ENCODE measurements at places on chromosomes 6 and 20.

DNA sequence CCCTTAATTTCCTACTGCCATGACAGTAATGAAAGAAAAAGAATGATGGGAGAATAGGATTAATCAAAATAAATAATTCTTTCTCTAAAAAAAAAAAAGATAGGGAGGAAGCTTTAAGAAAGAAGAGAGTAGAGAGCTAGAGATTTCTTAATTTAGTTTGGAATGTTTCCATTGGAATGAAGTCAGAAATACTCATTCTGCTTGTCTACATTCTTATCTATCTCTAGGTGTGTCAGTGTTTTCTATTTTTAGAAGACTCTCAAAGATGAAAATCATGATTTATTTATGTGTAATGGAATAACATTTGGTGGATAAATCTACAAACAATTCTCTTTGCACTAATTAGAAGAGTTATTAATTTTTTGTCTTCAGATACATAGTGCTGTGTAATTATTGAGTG lies 38.0 kb upstream of the HIVEP1 start:
- no peak for DNase-seq

GRCh38 chr20:17787816-17788215 lies 88.0 kb downstream of the BANF2 start:
- DNase-seq: no peak

- no peak for DNase-seq
Measured at GRCh38 chr6:4365686-4366085, 230.3 kb upstream of the ECI2 start.

- DNase-seq: no peak
Measured at GRCh38 chr6:32936239-32937152, 4.3 kb downstream of the HLA-DMB start.

DNA sequence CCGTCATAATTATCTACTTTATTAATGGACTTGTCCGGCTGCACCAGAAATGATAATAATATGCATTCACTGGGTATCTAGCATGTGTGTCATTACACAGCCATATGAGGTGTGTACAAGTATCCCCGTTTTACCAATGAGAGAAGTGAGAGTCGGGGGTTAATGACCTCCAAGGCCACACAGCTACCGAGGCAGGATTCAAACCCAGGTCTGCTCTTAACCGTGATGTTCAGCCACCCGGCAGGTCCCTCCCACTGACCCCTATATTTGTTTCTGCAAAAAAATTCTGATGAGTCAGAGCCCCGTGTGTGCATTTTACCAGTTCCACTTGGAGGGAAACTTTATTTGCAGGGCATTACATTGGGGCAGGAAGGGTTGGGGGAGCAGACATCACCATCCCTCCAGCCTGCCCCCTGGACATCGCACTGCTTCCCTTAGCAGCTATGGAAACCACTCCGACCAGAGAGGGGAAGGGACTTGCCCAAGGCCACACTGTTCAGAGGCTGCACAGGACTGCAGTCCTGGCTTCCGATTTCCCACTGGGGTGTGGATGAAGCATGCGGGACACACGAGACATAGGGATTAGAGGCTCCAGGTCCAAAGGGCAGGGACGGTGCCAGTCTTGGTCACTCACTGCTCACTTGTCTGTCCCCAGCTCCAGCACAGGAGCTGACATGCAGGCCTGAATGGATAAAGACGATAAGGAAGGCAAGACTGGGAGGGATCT lies 10.1 kb upstream of the SRC start:
- DNase-seq: no peak

DNA sequence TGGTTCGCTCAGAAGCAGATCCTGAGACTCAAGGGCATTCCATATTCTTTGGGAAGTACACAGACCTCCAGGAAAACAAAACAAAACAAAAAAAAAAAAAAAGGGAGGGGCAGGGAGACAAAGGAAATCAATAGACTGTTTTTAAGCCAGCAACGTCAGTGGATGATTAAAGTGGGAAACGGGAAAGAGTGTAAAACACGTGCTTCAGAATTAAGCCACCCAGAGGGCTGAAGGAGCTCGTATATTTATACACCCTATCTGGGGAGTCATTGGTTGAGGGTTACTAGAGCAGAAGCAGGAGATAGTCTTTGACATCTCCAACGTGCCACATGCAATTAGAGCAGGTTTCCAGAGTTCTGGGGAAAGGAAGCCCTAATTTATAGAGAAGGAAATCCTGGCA lies 26.2 kb downstream of the PDE7B start:
- DNase-seq: no peak

- DNase-seq: no peak
Measured at GRCh38 chr6:39577446-39578165, 147.6 kb downstream of the KIF6 start.

- peak; percentile 64 for DNase-seq
Measured at GRCh38 chr20:6122873-6123648, at the start of gene FERMT1. Gene FERMT1, minus strand, starts transcription at chr20:6123030. Its CDS starts 3,476 bp downstream, at chr20:6119554.

DNA sequence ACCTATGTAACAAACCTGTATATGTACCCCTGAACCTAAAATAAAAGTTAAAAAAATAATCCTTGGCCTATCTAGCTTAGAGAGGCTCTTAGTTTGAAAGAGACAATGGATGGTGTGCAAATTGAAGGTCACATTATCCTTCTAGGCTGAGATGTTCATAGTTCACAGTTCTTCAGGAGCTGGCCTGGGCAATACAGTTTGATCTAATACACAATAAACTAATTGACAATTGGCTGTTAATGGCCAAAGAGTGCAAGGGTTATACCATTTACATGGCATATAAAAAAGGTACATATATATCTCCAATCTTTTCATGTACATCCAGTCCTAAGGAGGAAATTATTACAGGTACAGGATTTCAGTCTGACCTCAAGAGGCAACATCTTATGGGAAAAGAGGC lies 117.4 kb upstream of the NEDD9 start:
- no peak for DNase-seq

DNA sequence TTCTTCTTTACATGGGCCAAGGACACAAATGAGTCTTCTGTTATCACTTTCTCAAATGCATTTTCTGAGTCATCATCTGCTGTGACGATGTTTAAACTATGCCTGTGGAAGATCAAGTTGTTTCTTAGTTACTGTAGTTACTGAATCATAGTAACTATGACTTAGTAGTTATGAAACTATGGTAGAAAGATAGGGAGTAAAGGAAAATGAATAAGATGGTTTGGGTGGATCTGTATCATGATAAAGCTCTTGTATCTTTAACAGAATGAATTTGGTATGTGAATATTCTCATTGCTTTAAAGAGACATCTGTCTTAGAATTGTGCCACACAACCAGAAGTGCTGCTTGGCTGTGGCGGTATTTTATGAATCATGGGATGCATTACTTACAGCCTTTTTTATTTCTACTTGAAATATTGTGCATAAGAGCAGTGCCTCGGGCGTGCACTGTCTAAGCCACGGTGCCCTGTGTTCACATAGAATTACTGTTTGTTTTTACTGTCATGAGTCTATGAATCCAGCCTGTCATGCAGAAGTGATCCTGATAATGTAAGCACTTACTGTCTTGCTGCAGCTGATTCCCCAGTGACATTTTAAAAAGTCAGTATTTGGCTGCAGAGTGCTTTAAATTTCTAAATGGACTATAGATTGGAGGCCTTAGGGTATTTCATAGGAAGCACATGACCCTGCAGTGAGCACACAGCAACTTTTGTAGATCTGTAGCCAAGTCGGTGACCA lies 215.2 kb downstream of the TMEM242 start:
- DNase-seq: peak; percentile 62

GRCh38 chr6:55277646-55278045 lies 49.6 kb upstream of the GFRAL start:
- DNase-seq: no peak

DNA sequence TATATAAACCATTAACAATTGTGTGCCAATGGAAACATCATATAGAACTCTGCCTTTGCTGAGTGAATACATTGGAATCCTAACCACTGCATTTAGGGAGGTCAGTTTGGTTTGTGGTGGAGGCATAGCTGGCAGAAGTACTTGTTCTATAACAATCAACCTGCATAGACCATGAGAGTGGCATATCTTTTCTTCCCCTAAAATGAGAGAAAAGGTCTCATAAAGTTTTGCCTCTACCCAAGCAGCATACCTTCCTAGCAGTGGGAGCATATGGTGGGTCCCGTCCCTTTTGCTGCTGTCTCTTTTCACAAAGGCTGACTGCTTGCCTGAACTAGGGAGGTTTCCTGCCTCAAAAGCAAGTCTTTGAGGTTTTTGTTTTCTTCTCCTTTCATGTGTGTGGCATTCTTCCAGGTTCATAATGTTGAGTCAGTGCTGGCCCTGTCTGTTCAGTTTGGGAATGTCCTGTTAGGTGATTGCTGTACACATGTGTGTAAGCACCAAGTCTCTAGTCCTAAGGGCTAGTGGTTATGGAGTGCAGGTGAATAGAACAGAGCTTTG lies 61.2 kb upstream of the SUPT3H start:
- no peak for DNase-seq

- DNase-seq: no peak
Measured at GRCh38 chr6:162088091-162088490, 639.5 kb downstream of the PRKN start.

DNA sequence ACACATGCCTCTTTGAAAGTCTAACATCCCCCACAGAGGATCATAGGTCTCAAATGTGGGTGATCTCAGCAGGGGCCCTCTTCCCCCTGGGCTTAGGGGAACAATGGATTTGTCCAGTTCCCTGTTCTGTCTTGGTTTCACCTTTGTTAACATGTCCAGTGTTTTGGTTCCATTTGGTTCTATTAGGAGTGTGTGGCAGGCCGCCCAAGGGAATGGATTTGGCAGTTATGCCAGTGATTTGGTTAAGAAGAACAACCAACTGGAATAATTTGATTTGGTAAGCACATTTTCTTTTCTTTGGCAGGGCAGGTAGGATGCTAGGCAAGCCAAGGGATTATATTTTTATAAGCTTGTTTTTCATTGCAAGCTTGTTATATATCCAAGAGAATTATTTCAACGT lies 28.5 kb upstream of the ENPP1 start:
- no peak for DNase-seq

DNA sequence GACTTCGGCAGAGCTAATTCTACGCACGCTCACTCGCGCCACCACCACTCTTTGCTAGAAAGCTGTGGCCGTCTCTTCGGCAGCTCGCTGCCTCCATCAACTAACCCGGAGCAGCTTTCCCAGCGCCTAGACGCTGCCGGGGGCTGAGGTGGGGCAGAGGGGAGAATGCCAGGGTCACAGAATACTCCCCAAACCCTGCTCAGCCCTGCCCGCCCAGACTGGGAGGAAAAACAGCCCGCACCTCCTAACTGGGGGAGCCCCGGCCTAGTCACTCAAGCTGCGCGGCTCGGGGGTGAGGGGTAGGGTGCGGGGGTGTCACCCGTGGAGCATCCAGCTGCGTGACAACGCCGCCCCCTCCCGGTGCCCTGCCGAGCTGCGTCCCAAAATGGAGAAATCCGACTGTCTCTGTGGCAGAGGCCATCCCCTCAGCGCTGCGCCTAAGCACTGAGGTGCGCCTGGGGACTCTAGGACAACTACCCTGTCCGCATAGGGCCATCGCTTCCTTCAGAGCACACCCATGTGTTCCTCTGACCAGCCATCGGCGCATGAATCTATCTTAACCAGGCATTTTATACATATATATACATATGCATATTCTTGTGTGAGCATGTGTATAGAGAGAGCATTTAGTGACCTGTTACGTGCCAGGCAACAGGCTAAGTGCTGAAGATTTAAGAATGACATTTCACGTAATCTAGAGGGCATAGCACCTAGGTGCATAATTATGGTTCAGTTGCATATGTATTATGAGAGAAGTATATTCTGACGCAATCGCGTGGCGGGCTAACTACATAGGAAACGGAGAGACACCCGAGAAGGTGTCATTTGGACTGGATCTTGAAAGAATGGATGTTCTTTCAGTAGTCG lies 1.5 kb upstream of the TENT5A start:
- peak; percentile 57 for DNase-seq

GRCh38 chr20:34072076-34072475 lies 40.0 kb downstream of the EIF2S2 start:
- no peak for DNase-seq

- no peak for DNase-seq
Measured at GRCh38 chr6:83854766-83855165, 1.6 kb downstream of the RIPPLY2 start.

DNA sequence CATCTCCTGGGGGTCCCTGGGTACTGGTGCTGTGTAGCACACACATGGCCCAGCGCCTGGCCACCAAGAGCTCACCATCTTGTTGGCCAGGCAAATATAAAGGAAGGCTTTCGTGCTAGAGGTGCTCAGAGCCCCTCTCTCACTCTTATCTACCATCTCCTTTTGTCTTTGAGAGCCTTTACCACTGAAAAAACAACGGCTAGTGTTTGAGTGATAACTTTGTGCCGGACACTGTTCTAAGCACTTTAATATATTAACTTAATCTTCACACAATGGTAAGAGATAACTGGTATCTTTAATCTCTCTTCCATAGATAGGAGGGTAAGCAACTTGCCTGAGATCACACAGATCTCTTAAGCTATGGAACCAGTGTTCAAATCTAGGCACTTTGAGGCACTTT lies 21.5 kb upstream of the ARHGAP18 start:
- no peak for DNase-seq

- peak; percentile 44 for DNase-seq
Measured at GRCh38 chr6:142698751-142699150, 246.2 kb downstream of the HIVEP2 start.

DNA sequence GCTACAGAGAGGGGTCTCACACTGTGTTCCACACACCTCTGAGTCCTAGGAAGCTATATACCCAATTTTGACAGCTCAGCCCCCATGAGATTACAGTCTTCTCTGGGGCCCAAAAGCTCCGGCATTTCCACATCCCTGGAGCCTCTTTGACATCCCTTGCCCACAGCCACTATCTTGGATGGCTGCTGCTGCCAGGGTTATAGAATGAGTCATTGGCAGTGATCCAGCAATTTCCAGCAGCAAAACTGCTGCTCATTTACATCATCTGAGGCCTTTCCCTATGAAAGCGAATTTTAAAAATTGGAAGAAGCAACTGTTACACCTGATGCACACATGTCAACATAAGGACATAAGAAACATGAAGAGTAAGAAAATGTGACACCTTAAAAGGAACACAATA lies 590.7 kb downstream of the MEI4 start:
- no peak for DNase-seq

- no peak for DNase-seq
Measured at GRCh38 chr6:37516076-37516919, 16.6 kb upstream of the CCDC167 start.

DNA sequence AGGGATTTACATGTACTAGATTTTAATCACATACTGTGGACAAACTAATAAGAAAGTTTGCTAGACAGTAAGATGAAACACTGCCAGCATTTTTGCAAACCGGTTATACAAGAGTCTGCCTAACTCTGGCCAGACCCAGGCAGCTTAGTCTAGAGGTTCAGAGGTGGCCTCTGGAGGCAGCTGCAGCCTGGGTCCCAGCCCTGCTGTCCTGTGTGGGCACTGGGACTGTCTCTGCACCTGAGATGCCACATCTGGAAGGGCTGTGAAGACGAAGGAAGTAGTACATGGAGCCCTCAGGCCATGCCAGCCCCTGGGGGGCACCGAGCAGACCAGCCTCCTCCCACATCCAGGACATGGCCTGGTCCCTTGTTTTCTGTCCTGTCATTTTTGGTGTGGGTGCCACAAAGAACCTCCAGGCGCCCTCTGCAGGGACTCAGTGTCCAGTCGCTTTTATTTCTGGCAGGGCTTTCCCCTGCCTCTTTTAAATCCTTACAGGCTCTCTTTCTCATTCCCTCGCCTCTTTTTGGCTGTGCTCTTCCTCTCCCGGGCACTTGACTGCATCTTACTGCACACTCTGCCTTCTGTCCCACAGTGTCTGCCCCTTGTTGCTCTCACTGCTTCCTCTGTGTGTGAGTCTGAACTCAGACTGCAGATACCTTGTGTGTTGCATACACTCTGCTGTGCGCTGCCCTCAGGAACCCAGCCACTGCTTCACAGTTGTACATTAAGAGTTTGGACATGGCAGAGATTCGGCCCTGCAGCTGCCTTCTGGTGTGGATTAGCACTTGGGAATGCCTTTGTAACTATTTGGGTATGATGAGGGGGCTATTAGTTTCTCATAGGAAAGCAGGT lies 216.7 kb downstream of the ZDHHC14 start:
- no peak for DNase-seq
